ENCODE measurements at places on chromosomes 3 and 15.

- no peak for ATAC-seq
Measured at GRCh38 chr15:89664441-89665350, 9.4 kb upstream of the KIF7 start.

GRCh38 chr3:54793171-54793570, 134.7 kb downstream of the LRTM1 start:
- no peak for ATAC-seq

DNA sequence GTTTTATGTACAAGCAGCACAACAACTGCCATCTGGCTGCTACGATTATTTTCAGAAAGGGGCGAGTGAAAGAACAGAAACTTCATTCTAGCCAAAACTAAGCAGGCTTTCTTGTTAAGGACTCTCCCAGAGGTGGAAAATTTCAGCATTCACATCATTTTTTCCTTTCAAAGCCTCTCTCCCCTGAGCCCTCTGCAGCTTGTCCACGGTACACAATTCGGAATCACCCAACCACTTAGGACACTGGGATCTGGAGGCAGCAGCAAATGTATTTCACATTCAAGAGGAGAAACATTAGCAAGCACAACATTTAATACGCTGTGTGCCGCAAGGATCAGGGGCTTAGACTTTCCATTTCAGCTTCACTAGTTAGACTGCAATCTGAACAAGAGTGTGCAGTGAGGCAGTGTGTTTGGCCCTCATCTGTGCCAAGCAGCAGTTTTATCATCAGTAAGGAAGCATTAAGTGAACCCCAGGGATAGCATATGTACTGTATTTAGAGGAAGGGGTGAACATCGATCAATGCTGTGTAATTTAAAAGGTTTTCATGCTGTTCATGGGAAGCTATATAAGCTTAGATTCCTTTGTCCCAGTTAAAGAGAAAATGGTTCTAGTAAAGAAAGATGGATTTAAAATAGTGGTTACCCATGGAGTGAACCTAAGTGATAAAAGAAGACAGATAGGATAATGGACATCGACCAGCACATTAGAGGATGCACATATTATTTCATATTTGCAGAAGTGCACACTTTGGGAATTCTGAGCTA, 504.9 kb downstream of the TBL1XR1 start:
- no peak for ATAC-seq

GRCh38 chr15:25894371-25894902, 31.3 kb upstream of the ATP10A start:
- ATAC-seq = no peak

GRCh38 chr3:82410366-82410765, 648.9 kb upstream of the GBE1 start:
- no peak for ATAC-seq

- no peak for ATAC-seq
Measured at GRCh38 chr3:107271787-107272387, 105.4 kb upstream of the CCDC54 start.

DNA sequence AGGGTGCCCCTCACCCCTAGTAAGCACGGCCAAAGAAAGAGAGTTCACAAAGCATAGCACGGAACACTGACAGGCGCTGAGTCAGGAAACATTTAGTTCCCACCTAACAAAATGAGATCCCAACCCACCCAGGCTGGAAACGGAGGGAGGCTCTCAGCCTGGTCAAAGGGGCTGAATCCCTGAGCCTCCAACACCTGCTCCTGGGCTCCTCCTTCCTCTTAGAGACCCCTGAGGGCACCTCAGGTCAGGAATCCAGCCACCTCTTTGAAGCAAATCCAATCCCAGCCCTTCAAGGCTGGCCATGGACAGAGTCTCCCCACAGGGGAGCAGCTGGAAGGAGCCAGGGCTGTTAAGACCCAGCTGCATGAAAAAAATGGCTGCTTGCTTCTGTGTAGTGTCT, 154.4 kb upstream of the HES1 start:
- no peak for ATAC-seq

GRCh38 chr3:126344380-126345041, 12.7 kb downstream of the KLF15 start:
- ATAC-seq = no peak

GRCh38 chr3:170178651-170179050, 2.9 kb downstream of the PHC3 start:
- peak; percentile 43 for ATAC-seq

GRCh38 chr3:179098388-179099077, 26.9 kb upstream of the ZMAT3 start:
- ATAC-seq = peak; percentile 79

- ATAC-seq = no peak
Measured at GRCh38 chr15:65066635-65067316, 1.0 kb downstream of the RASL12 start.

GRCh38 chr3:132509506-132509905, 87.6 kb upstream of the ACKR4 start:
- ATAC-seq = no peak

DNA sequence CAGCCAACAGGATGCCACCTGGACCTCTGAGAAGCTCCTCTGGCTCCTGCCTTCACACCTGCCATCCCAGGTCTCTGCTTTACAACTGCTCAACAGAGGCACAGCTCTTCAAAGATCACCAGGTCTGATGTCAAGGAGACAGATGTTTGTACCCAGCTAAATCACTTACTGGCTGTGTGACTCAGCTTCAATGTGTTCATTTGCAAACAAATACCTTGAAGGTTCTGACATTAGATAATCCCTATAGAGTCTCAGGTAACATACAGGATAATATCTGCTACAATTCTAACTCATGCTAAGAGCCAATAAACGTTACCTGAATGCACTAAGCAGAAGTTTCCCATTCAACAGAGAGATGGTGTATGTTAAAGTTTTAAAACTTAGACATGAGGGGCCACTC, 163.4 kb upstream of the IGF1R start:
- no peak for ATAC-seq

GRCh38 chr3:48241796-48242455, 1.0 kb downstream of the ZNF589 start:
- ATAC-seq = no peak

GRCh38 chr15:96733721-96734120, 403.2 kb downstream of the NR2F2 start:
- ATAC-seq = no peak

- no peak for ATAC-seq
Measured at GRCh38 chr3:62662677-62663076, 212.5 kb downstream of the CADPS start.

GRCh38 chr15:94162939-94163338, 68.4 kb upstream of the MCTP2 start:
- ATAC-seq = no peak

GRCh38 chr15:33655488-33655887, 312.8 kb upstream of the CHRM5 start:
- ATAC-seq = no peak

DNA sequence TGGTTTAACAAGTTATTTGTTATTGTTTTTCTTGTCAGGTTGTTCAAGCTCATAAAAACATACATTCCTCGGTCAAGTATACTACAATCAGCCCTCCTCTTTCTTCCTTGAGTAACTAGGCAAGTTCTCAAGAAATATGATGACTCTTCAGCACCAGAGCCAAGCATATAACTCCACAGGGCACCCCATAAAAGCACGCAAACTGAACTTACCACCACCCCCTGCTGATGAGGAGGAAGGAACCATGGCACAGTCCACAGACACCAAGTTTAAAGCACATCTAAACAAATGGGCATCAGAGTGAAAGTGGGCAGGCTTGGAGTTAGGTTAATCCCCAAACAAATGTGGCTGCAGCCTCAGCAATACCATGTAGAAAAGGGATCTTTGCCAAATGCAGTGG, 5.3 kb downstream of the IP6K2 start:
- ATAC-seq = no peak

DNA sequence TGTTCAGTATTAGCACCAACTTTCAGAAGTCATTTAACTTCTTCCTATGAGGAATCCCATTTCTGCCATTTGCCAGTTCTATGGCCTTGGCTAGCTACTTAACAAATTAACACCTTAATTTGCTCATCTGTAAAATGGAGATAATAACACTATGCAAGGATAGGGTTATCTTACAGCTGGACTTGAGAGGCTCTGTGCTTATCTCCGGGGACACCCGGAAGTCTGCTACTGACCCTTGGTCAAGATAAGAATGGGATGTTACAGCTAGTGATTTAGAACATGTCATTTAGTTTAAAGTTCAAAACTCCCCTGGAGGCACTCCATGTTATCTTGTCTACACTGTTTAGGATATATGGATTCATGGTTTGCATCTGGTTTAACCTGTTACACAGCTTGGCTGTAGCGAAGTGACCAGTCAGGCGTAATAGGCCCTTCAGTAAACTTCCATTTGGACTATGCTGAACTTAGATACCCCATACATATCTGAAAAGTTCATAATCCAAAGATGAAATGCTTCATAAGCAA, 156.0 kb upstream of the CD96 start:
- ATAC-seq = no peak

- ATAC-seq = no peak
Measured at GRCh38 chr3:94414418-94414817, 351.6 kb downstream of the NSUN3 start.

DNA sequence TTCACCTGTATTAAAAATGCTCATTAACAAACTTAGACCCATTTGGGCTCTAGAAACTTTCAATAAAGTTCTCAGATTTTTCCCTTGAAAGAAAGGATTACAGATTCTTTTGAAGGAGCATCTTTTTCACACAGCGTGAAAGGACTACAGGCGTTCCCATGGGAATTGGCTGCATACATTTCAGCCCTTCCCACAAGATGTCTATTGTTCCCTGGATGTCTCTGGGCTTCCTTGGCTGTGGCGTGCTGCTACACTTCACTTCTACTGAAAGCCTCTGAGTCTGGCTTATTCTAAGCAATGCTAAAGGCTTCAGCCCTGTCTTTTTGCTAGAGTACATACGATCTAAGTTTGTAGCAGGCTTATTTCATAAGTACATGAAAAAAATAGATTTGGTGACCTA, 1.4 kb downstream of the VEPH1 start:
- ATAC-seq = no peak

DNA sequence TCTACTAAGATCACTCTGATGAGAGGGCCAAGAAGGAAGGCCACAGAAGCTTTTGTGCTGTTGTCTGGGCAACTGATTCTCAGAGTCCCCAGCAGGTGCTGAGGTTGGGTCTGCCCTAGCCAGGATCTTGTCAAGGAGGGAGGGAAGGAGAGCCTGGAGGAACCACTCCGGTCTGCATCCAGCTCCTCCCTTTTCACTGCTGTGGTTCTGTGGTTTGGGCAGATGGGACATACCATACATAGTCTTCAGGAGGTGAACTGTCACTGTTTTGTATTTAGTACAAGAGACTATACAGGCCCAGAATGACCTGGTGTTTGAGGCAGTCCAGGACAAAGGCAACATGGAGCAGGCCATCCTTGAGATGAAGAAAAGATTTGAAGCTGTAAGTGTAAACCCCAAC, 21.9 kb downstream of the C3orf62 start:
- no peak for ATAC-seq

DNA sequence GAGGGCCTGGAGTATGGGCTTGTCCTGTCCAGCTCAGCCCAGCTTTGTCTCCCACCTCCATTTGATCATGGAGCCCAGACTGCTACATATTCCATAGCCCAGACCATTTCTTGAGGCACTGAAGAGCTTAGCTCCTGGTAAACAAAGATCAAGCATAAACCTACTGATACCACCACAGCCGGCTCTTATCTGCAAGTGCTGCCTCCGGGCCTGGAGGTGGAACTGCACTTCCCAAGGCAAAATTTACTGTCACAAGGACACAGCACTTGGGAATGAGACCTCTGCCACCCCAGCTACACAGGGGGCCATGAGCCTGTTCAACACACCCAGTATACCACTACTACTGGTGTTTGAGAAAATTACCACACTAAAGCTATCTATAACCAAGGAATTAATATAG, 53.7 kb upstream of the PLSCR5 start:
- ATAC-seq = no peak

- no peak for ATAC-seq
Measured at GRCh38 chr3:6860954-6861624, at the start of gene GRM7. GRM7 (plus strand) TSS chr3:6861115.

DNA sequence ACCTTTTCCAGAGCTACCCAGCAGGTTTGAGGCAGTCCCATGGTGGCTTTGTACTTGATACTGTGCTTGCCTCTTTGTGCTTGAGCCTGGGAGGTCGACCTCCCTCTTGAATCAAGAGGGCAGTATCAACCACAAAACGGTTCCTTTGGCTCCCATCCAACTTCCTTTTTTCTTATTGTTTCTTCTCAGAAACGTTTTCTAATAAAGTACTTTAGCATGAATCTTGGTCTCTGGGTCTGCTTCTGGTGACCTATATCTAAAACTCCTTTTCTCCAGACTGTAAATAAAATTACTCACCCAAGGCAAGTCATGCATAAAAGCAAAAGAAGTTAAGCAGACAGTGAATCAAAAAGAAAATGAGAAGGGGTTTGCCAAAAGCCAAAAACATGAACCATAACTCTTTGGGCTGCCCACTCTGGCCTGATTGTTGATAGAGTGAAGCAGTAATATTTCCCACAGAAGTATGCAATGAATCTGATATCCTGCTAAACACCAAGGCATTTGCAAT, 112.2 kb upstream of the SLC4A7 start:
- peak; percentile 85 for ATAC-seq

GRCh38 chr15:79329171-79329611, 18.3 kb downstream of the TMED3 start:
- ATAC-seq = no peak

DNA sequence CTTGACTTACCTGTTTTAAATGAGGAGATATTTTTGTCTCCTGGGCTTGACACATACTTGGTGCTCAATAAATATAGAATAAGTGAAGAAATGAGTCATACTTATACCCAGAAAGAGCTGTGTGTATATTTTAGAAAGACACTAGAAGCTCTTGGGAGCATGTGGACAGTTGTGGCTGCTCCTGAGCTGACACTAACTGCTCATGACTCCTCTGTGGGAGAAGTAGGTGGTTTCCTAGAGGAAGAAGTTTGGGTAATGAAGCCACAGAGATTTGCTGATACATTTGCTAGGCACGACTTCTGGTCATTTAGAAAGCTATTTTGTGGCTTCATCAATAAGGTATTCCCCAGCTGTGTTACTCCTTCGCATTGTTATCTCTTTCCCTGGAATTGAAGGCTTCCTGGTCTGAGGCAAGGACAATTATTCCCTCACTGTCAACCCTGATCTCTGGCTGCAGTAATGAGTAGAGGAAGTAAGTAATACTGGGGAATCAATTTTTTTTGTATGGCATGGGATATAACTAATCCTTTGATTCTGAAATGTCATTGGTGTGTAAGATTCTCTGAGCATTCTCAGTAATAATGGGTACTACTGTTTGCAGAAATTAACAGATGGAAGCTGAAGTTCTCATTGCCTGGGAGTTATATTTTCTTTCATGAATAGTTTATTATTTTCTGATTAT, 79.6 kb upstream of the DCBLD2 start:
- ATAC-seq = peak; percentile 84

GRCh38 chr3:158991146-158991705, 189.4 kb downstream of the MFSD1 start:
- no peak for ATAC-seq

All from activated T-helper 17 cell treated with anti-CD3 and anti-CD28 coated beads, Interleukin-2, amount 50 U/mL, for 72 hours (primary cell).